ENCODE measurements at places on chromosomes 4 and X.

DNA sequence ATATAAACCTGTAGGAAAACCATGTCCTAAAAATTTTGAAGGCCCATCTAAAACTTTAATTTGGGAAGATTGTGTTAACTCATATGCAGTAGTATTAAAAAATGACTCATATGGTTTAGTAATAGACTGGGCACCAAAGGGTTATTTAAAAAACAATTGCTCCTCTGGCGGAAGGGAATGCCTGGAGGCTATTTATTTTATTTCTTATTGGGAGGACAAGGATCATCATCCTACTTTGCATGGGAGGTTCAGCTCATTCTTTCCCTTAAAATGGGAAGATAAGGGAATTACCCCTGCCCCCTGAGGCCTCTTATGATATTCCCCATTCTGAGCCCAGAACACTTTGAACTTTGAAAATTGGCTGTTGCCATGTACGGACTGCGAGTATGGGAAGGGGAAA, 29.7 kb upstream of the MGST2 start:
- no peak for DNase-seq

- no peak for DNase-seq
Measured at GRCh38 chr4:25860586-25861279, 2.1 kb downstream of the SEL1L3 start.

DNA sequence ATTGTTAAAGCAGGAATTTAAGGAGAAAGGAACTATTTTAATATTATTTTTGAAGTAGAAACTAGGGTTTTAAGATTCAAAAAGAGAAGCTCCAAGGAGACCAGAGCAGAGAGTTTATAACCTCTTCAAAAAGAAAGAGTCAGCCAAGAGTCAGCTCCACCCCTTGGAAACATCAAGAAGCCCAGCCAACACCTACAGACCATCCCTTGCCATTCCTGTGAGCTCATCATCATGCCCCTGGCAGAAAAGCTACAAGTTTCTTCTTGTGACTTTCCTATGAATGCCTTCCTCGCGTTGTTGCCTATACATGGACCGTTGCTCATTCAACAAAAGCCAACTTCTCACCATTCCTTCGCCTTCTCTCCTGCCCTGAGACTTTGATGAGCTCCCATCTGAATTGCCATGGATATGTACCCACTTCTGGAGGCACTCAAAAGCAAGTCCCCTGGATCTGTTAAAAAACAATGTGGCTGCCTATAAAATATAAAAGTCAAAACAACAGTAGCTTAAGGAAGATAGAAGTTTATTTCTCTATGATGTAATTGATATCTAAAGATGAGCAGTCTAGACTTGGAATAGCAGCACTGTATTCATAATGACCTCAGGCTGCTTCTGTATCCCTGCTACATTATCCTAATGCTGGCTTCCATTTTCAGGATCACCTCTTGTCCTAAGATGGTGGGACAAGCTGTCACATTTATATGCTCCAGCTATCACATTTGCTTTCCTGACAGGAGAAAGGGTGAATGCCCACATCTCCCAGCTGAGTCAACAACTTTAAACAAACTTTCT, 20.3 kb downstream of the PLRG1 start:
- peak; percentile 30 for DNase-seq

GRCh38 chr4:82560853-82561785, 669 bp downstream of the TMEM150C start:
- DNase-seq: peak; percentile 10

DNA sequence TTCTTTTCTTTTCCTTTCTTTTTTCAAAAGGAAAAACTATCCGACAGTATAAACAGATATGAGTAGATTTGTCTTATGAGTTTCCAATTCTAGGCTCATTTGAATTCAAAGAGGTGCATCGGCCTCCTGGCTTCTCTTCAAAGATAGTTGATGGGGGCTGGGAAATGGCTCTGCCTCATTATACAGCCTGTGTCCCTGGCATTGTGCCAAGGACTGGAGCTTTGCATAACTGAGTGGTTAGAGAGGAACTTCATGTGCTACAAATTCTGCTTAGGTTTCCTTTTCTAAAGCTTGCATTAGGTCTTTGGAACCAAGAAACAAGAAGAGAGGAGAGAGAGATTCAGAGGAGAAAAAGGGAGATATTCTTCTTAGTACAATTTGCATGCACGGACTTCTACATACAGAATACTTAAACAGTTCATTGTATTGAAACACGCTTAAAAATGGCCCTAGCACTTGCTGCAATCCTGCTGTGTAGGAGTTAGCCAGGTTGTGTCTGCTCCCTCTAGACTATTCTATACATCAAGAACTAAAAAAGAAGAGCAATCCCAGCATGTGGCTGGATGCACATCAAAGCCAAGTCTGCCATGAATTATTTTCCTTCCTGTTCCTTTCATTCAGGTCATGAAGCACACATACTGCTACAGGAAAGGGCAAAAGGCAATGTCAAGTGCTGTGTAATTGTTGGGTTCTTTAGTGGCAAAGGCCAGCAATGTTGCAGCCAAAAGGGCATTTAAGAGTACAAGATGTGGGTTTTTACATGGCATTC, 70.9 kb downstream of the INTS12 start:
- DNase-seq: peak; percentile 98

DNA sequence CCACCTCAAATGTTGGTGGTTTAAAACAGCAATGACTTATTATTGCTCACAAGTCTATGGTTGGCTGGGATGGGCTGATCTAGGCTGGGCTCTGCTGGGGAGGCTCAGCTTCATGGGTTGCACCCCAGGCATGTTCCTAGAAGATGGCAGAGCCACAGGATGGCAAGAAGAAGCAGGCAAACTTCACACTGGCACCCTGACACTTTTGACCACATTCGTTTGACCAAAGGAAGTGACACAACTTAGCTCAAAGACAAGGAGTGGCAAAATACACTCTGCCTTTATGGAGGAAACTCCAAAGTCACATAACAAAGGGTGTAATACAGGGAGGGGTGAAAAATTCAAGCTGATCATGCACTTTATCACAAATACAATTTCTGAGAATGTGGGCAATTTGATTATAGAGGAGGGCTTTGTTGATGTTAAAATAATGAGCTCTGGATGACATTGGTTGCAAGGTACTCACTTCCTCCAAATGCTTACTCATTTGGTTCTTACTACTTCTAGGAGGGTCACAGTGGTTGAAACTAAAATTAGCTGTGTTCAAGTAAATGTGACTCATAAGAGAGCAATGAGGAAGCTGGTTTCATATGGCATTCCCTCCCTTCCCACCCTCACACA, 249.2 kb upstream of the RPS6KA3 start:
- no peak for DNase-seq

DNA sequence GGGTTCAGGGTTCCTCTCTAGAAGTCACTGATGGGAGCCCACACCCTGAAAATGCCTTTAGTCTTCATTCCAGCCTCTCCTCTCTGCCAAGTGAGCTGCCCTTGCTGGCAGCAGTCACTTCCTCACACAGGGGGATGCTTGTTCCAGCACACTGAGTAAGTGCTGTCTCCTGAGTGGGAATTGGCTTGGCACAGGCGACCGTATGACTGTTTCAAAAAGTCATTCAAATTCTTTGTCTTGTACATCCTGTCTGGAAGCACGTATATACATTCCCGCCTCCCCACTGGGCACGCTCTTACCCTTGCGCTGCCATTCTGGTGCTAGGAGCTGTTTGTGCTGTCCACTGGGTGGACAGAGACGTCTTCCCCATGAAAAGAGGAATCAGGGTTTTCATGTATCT, 40.2 kb upstream of the CD99 start:
- no peak for DNase-seq

- peak; percentile 58 for DNase-seq
Measured at GRCh38 chr4:2537011-2537830, 774 bp downstream of the FAM193A start.

- DNase-seq: no peak
Measured at GRCh38 chr4:17475481-17475880, 36.4 kb downstream of the QDPR start.

GRCh38 chr4:54954656-54955388, 170.6 kb downstream of the KDR start:
- peak; percentile 50 for DNase-seq

DNA sequence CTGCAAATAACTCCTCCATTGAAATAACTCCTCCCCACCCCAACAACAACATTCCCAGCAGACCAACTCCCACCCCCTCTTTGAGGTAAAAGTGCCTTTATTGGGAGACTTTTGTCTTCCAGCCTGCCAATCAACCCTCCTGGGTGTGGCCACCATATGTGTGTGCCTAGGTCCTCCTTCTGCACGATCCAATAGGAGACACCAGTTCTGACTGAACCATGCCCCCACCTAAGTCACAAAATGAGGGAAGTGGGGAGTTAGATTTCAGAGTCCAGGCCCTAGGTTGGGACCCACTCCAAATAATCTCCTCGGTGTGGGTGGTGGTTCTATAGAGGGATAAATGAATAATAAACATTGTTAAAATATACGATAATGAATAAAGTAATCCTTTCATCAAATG, 3.0 kb downstream of the PLP2 start:
- DNase-seq: no peak

DNA sequence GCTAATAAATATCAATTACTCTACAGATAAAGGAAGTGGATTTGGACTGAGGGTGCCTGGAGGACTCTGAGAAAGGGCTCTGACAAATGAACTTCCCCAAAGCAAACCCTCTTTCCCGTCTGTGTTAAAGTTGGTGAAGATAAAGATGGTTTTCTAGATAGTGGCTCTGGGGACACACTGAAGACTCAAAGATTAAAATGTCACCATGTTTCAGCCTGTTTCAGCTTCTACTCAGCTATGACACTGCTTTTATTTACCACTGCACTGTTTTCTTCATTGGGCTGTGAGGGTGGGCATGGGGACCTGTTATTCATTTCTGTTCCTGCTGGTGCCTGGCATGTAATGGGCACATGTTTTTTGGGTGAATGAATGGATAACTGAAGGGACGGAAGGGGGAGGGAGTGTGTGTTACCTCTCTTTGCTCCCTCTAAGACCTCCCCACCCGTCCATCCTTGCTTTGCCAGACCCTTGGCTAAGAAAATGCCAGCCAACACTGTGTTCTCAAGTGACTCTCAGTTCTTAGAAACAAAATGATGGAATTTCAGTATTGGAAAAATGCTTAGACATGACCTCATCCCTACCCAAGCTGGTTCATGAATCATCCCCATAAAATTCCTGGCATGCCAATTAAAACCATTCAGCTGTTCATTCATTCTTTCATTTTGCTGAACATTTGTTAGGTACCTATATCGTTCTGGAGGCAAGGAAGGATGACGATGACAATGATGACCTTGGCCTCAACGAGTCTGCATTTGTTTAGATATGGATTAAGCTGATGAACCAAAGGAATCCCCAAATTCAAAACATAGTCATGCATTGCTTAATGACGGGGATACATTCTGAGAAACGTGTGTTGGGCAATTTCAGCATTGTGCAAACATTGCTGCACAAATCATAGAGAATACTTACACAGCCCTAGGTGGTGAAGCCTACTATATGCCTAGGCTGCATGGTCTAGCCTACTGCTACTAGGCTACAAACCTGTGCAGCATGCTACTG, 13.4 kb upstream of the STK32B start:
- no peak for DNase-seq
